Activated B cell treated with CpG ODN at 0.5 μM for 24 hours (primary cell): ENCODE measurements at places on chromosomes 4 and X. TPM values are rescaled to one million over a fixed set of nuclear protein-coding genes. Genes with fewer than 3 reads are reported as not detected.

- DNase-seq, result no peak
These were observed 49.0 kb downstream of the HTN1 start for GRCh38 chr4:70099206-70099605.

LNX1 gene
- not detected in 2 replicates for total RNA-seq

DNA sequence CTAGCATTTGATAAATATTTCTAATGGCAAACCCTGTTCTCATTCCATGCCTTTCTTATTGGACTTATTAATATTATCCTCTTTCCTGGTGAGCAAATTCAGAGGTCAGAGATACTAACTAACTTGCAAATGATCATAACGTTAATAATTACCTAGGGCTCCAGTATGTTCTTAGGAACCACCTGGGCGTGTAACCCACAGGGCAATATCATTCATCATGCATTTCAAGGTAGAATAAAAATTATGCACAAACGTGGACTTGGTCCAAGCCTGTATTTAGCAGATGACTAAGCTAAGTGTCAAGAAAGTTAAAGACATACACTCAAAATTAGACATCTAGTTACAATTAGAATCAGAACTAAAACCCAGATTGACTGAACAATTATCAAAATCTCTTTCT lies 850.1 kb downstream of the TRIML1 start:
- no peak for DNase-seq

DNA sequence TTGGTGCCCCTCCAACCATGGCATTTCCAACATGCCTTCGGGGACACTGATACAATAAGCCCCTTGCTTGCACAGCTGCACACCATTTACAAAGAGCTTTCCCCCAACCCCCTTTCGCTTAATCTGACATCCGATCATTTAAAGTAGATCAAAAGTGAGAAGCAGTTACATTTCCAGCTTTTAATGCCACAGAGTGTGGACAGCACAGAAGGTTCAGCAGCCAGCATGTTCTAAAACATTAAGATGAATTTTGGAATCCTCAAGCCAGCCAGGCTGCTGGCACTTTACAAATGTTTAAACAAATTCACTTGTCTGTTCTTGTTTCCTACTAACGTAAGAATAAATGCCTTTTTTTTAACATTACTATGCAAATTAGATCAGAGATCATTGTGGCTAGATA lies 284.4 kb upstream of the LDB2 start:
- no peak for DNase-seq

DNA sequence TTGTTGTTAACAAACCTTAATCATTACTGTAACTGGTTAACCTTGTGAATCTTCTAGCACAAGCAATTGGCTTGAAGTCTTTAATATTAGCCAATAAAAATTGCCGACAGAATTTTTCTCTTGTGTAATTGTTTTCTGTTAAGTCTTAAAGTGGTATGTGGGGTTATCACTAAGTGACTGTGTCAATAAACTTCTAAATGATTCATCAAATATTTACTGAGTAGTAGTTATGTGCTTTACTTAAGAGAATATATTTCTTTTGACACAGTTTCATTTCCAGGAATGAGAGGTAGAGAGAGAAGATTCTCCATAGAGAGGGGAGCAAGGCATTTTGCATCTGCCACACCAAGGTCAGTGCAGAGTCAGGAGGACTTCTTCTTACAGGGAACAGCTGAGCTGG lies 2361.6 kb upstream of the AGA start:
- no peak for DNase-seq

ART3 gene
- total RNA-seq, result not detected in 2 replicates

DNA sequence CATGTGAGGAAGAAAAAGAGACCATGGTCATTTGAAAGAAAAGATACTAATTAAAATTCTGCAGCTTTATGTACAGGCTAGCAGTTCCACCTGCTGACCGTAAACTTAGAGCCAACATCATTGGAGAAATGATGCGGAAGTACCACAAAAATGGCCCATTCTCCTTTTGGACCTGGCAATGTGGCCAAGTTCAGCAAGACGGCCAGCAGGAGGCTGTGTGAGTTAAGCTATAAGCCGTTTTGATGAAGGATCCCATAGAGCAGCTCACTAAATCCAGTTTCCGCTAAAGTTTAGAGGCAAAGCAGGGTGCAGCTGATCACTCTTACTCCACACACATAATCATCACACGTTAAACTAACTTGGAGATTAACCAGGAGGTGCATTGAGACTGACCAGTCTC lies 133.8 kb downstream of the LDB2 start:
- no peak for DNase-seq

DNA sequence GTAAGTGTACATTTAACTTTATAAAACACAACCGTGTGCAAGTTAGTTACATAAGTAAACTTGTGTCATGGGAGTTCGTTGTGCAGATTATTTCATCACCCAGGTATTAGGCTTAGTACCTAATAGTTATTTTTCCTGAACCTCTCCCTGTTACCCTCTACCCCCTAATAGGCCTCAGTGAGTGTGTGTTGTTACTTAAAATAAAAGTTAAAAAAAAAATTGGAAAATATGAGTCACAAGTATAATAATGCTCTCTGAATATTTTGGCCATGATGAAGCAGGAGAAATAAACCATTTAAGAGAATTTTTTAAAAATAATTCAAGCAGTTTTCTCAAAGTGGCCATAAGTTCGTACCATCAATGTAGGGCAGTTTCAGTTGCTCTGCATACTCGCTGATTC lies 105.1 kb upstream of the GRID2 start:
- DNase-seq, result no peak

GRCh38 chr4:1770791-1771231 lies 22.3 kb upstream of the FGFR3 start:
- DNase-seq, result no peak

DNA sequence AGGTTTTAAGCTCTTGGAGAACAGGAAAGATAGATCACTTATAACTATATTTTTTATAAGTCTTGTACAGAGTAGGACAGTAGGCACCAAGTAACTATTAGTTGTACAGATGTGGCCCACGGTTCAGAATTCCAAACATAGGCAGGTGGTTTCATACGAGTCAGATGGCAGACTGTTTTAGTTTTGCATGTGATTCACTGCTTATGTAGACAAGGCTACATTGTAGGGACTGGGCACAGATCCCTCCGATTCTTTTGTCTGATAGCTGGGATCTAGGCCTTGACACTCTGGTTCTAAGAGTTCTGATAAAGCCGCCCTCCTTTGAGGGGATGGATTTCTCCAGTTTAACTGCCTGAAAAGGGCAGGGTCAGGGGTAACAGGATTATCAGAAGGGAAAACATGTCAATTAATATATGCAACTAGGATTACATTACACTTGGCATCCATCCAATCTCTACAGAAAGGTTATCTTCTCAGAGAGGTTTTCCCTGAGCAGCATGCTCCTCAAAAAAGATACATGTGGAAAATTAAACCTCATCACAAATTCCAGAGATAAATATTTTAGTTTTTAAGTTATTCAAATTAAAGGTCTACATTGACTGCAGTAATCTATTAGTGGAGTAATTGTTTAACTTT lies 87.8 kb downstream of the SPRY1 start:
- DNase-seq, result no peak

GRCh38 chr4:70425306-70425705 lies 27.6 kb downstream of the OPRPN start:
- no peak for DNase-seq

PAGE1 gene
- not detected in 2 replicates for total RNA-seq

GRCh38 chr4:144223149-144223548 lies 82.6 kb upstream of the GYPA start:
- DNase-seq, result no peak

FGG gene
- total RNA-seq, result not detected in 2 replicates
